ENCODE measurements at places on chromosomes 2 and 18.

- DNase-seq = no peak
Measured at GRCh38 chr2:181052523-181052891, 72.1 kb downstream of the UBE2E3 start.

DNA sequence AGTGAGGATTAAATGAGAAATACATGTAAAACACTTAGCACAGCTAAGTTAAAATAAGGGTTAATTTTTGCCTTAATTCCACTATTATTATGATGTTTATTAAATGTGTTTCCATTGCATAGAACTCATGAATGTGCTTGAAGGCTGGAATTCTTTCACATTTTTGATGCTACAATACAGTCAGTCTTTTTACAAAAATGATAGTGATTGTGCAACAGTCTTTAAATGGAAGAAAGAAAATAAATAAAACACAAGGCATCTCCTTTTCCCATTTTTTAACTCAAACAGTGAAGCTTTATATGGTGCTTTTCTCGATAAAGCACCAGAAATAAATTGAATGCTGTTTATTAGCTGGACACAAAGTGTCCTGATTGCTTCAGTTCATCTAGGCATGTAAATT, 123.9 kb downstream of the MAP2 start:
- no peak for DNase-seq

GRCh38 chr2:171482877-171483276, 39.4 kb upstream of the CYBRD1 start:
- no peak for DNase-seq

GRCh38 chr2:236402033-236402790, 138.0 kb upstream of the ASB18 start:
- DNase-seq = no peak

- DNase-seq = no peak
Measured at GRCh38 chr2:54632733-54633692, 90.4 kb upstream of the EML6 start.

DNA sequence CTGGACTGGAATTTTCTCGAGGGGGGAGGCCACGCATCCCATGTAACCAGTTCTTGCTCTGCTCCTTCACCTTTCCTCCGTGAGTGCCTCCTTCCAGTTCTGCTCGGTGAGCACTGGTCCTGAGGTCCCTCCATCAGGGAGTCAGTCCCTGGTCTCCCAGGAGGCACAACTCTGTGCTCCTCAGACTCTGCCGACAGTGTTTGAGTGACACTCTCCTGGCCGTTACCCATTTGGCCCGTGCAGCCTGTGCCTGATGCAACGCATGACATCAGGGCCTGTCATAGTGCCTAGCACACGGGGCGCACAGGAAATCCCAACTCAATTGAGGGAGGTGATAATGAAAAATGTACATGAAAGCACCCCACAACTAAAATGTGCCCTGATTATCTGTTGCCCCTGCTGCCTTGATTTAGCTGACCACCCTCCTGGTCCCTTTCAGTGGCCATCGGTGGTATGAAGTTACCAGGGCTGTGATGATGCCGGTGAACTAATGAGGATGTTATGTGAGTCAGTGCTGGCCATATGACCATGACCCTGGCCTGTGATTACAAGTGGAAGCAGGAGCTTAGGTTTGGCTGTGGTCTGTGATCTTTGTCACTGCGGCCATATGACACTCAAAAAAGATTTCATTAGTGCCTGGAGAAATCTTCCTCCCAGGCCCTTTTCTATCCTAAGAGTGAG, 144.6 kb downstream of the TDRD15 start:
- no peak for DNase-seq

DNA sequence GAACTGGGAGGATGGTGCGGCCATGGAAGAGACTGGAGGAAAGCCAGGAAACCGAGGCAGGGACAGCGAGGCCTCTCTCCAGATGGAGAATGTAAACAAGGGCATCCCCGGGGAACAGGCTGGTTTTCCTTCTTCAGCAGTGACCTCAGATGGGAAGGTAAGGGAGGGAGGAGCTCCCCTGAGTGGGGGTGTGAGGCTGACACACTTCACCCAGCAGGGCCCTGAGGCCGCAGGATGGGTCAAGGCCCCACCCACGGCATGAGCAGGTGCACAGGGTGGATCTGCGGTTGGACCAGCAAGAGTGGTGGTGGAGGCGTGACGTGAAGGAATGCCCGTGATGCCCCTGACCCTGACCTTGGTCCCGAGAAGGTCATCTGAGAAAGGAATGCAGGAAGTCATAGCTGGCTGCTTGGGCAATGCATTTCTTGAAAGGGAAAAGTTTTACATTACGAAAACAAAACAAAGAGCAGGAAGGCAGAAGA, 48.1 kb downstream of the ADCY3 start:
- no peak for DNase-seq

GRCh38 chr2:45669032-45669486, 17.6 kb downstream of the PRKCE start:
- no peak for DNase-seq

GRCh38 chr2:129396980-129397599, 582.4 kb upstream of the RAB6C start:
- no peak for DNase-seq

- DNase-seq = no peak
Measured at GRCh38 chr2:79972661-79973060, 331.9 kb downstream of the LRRTM1 start.

DNA sequence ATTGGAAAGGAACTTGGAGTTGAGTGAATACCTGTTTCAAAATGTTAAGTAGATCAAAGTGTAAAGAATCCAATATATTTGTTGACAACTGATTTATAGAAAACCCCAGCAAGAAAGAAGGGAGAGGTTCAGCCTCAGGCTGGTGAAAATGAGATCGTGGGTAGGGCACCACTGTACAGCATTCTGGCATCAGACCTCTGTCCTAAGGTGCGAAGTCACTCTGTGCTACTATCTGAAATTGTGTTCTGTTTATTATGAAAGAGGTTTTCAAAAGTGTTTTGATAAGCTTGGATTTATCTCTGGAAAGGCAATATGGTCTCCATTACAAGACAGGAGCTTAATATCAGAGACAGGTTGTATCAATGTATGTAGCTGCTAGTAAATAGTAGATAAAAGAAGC, 80.5 kb upstream of the MAP4K3 start:
- DNase-seq = no peak

DNA sequence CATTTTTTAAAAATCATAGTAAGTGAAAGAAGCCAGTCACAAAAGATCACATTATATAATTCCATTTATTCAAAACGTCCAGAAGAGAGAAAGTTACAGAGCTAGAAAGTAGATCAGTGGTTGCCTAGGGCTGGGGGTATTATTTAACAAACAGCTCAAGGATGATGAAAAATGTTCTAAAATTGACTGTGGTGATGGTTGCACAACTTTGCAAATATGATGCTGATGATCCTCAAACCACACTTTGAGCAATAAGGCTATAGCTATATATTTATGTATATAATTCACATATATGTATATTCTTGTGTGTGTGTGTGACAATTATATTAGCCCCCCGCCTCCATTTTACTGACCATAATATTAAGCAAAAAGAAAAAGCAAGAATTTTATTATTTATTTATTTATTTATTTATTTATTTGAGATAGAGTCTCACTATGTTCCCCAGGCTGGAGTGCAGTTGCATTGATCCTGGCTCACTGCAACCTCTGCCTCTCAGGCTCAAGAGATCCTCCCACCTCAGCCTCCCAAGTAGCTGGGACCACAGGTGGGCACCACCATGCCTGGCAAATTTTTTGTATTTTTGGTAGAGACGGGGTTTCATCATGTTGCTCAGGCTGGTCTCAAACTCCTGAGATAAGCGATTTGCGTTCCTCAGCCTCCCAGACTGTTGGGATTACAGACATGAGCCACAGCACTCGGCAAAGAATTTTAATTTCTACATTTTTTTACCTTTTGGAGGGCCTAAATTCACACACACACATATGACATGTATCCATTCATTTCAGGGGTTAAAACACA, 1.9 kb downstream of the WDR12 start:
- DNase-seq = no peak

- DNase-seq = no peak
Measured at GRCh38 chr18:47953471-47953931, 23.0 kb upstream of the SMAD2 start.

DNA sequence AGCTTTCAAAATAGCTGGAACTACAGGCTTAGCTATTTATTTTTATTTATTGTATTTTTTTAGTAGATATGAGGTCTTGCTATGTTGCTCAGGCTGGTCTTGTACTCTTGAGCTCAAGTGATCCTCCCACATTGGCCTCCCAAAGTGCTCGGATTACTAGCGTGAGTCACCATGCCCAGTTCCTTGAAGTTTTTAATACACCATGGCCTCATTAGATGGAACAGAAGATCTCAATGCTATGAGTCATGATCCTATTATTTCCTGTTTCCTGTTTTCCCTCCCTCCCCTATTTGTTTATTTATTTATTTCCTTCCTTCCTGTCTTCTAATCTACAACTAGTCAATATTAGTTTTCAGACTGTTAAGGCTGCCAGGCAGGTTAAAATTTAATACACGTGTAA, 309.0 kb downstream of the CMPK2 start:
- DNase-seq = no peak

GRCh38 chr2:121356058-121356640, 71.1 kb upstream of the TFCP2L1 start:
- peak; percentile 63 for DNase-seq

DNA sequence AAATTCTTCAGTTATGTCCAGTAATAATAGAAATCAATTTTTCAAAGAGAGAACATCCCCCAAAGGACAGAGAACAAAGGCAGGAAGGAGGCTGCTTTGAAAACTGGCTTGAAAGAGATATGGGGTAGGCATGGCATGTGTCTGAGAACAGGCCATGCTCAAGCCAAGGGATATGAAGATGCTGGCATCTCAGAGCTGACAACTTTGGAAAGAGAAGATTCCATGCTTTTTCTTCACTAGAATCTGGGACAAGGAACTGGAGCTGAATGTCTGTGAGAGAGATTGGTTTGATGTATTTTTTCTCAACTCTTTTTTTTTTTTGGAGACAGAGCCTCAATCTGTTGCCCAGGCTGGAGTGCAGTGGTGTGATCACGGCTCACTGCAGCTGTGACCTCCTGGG, 139.8 kb upstream of the DLX2 start:
- DNase-seq = no peak

- no peak for DNase-seq
Measured at GRCh38 chr2:238851026-238851425, 3.1 kb downstream of the TWIST2 start.

DNA sequence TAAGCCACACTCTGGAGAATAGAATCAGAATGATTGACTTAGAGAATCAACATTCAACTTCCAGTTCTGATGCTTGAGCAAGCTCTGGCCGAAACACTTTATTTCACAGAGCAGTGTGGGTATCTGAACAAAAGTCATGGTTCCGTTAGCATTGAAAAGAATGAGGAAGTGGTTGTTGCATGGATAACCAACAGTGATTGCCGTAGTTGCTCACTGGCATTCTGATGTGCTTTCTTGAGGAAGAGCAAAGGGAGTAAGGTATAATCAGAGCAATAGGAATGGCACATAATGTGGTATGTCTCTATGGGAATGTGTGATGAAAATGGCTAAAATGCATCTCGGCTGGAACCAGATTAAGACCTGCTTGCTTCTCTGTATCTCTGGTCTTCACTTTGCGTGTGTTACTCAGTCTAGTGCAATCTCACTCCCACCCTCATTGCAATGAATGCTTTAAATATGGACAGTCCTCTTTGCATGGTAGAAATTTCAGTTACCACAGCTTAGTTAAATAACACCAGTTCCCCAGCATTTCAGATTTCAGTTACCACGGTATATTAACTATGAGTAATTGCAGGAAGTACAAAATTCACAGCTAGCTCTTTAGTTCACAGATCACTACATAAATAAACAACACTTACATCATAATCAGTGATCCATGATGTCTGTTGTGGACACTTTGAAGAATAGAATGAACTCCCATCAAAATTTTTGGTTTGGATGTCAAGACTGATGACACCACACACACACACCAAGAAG, 7.8 kb upstream of the RAB12 start:
- no peak for DNase-seq

- no peak for DNase-seq
Measured at GRCh38 chr18:12604445-12605007, 53.4 kb downstream of the SPIRE1 start.

GRCh38 chr2:11761259-11761658, 14.8 kb downstream of the LPIN1 start:
- no peak for DNase-seq

GRCh38 chr2:149561309-149561926, 26.2 kb downstream of the MMADHC start:
- DNase-seq = peak; percentile 51

GRCh38 chr18:4658804-4659203, 203.7 kb upstream of the DLGAP1 start:
- no peak for DNase-seq

DNA sequence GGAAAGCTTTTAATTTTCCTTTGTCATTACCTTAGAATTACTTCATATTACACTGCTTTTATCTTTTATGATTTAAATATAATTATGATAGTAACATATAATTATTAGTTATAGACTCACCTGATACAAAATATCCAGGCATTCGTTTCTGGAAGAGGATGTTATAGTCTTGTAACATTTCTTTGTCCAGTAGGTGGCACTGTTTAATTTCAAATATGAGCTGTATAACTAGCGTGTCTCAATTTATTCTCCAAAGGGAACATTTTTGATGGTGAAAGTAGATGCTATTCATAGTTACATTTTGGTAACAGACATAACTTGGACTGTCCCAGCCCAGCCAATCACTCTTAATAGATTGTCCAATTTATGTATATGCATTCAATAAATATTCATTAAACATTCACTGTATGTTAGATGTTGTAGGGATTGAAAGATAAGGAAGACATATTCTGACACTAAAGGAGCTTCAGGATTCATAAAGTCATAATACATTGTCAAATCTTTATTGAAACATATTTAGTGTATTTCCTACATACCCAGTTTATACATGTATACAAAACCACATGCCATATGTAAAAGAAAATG, 19.2 kb downstream of the DAW1 start:
- DNase-seq = no peak

- DNase-seq = no peak
Measured at GRCh38 chr2:2763351-2764000, 432.4 kb upstream of the MYT1L start.

DNA sequence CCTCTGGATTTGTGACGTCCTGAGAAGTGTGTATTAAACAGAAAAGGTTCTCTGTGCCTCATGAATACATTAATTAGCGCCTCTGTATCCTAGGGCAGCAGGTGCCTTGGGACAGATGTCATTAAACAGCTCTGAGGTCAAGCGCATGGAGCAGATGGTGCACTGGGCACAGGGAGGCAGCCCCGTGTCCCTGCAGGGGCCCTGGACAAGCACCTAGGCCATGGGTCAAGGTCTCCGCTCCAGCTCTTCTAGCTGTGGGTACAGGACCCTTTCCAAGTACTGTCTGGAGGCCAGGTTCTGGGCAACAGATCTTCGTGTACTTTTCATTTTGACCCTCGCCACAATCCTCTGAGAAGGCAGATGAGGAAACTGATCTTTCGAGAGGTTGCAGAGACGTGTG, 126.4 kb downstream of the KCTD1 start:
- DNase-seq = no peak
